ENCODE measurements at places on chromosomes 13 and 19. TPM values are rescaled to one million over a fixed set of nuclear protein-coding genes. Genes with fewer than 3 reads are reported as not detected.

DNA sequence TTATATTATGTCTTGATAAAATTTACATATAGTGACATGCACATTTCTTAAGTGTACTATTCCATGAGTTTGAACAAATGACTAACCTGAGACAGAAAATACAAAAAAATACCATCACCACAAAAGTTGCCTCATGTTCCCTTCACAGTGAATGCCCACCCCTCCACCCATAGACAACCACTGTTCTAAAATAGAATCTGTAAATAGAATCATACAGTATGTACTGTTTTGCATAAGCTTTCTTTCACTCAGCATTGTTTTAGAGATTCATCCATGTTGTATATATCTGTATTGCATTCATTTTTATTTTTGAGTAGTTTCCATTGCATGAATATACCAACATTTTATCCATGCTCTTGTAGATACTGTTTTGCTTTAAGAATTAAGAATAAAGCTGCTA, 23.3 kb upstream of the RBM26 start:
- no peak for DNase-seq

DNA sequence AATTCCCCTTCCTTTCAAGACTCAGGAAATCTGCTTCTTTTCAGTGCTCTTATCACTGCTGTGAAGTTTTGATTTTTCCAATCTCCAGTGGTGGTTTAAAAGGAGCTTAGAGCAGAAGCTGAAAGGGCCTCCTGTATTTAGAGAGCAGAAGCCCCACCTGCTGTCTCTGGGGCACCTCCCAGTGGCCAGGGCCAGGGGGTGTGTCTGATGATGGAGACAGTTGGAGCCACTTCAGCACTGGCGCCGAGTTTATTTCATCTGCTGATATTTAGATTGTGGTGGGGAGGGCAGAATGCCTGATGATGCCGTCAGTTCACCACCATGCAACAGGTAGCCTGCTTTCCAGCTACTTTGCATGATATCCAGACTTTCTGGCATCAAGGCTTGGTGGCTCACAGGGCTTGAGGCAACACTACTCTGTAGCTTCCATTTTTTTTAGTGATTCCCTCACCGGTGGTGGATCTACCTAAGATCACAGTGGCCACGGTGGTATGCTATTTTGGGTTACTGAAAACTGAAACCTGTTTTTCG, 371.9 kb downstream of the KCNRG start:
- no peak for DNase-seq

- no peak for DNase-seq
Observed at GRCh38 chr13:48778610-48779009, 124.9 kb downstream of the CYSLTR2 start.

GRCh38 chr19:44692379-44692721, 6.6 kb upstream of the CEACAM16 start:
- no peak for DNase-seq

GRCh38 chr13:24355103-24355502, 45.7 kb downstream of the C1QTNF9 start:
- no peak for DNase-seq

- no peak for DNase-seq
Observed at GRCh38 chr19:7694499-7694898, 7.4 kb downstream of the FCER2 start.

DNA sequence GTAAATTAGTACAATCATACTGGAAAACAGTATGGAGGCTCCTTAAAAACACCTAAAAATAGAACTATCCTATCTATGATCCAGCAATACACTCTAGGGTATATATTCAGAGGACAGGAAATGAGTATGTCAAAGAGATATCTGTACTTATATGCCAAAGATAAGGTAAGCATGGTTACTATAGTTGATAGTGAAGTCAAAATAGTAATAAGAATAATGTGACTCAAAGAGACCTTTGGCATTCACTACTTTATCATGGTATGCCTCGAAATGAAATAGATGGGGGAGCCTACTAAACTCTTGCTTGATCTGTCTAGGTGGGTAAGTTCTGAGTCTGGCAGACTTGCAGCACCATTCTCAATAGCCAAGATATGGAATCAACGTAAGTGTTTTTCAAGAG, 30.3 kb downstream of the FXYD5 start:
- DNase-seq = no peak

- DNase-seq = no peak
Observed at GRCh38 chr13:24036115-24036514, 124.4 kb upstream of the SPATA13 start.

GRCh38 chr19:34644991-34645461, 31.9 kb downstream of the SCGB2B2 start:
- no peak for DNase-seq

GRCh38 chr19:8045872-8046568, 6.5 kb upstream of the CCL25 start:
- DNase-seq = no peak

DNA sequence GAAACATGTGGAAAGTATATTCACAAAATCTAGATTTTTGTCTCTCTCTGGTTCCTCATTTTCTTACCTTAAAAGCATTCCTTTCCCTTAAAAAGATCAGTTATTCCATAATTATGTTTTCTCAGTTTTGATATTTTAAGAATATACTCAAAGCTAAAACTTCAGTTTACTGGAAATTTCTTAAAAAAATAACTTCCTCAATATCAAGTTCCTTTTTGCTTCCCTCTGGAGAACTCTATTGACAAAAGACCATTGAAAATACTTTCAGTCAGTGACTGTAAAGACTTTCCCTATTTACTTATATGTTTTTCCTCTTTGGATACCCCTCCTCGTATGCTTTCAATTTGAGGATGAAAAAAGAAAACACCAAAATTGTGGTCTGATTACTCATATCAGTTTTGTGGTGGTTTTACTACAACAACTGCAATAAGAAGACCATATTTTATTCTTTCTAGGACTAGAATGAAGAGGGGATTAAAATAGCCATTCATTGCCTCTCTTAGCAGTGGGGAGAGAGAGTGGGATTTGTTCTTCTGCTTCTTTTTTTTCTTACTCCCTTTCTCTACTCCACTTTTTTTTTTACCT, 113.2 kb downstream of the ESD start:
- DNase-seq = no peak

- no peak for DNase-seq
Observed at GRCh38 chr13:65461590-65461989, 1768.5 kb downstream of the PCDH9 start.

DNA sequence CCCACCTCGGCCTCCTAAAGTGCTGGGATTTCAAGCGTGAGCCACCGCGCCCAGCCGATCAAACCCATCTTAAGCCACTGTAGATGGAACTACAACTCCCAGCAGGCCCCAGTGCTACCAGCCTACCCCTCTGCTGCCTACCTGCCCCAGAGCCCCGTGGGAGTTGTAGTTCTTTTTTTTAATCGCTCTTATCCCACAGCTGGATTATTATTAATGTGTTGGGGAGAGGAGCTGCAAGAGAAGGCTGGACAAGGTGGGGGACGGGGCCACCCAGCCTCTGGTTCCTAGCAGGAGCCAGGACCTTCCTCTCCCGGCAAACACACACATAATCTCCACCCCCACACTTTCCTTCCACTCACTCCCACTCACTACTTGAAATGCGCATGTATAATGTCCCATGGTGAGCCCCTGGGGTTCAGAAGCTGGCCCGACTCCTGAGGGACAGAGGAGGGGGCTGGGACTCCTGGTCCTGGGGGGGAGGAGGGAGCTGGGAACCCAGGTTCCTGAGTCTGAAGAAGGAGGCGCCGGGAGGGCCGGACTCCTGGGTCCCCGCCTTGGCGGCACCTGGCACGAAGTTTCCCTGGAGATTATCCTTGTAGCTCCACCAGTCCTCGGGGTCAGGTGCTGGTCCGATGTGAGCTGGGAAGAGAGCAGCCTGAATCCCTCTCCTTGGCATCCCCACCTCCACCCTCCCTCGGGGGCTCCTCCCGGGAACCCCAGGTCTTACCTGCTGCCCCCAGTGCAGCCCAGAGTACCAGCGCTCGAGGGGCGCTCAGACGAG, 958 bp downstream of the CA11 start:
- peak; percentile 69 for DNase-seq

DNA sequence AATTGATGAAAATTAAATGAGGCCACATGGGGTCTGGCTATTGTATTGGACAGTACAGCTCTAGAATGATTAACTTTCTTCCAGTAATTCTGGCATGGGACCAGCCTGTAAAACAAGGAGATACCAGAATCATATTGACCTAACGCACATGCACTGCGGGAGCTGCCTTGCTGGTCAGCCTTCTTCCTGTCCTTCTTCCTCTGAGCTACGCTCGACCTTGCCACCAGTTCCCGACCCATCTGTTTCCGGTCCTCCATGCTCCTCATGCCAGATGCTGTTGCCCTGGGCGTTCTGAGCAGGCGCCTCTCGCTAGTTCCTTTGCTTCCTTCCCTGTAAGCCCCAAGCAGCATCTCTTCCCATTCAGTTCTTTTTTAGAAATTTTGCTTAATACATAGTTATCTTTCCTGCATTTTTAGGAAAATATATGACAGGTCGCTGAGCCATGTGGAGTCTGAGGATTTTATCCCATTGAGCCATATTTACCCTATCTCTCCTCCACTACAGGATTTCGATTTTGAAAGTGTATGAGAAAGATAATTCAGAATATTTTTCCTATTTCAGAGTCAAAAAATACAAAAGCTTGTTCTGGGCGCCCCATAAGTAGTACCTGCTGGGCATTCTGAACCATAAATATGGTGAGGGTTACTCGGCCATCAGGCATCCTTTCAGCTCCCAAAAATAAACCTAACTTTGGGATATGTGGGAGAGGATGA, 38.6 kb downstream of the TNFRSF19 start:
- no peak for DNase-seq

- no peak for DNase-seq
Observed at GRCh38 chr13:58379221-58379620, 747.7 kb downstream of the PCDH17 start.

- no peak for DNase-seq
Observed at GRCh38 chr13:102097708-102098107, 304.1 kb downstream of the FGF14 start.

- DNase-seq = no peak
Observed at GRCh38 chr19:39407660-39408391, 1.2 kb downstream of the ZFP36 start.

DNA sequence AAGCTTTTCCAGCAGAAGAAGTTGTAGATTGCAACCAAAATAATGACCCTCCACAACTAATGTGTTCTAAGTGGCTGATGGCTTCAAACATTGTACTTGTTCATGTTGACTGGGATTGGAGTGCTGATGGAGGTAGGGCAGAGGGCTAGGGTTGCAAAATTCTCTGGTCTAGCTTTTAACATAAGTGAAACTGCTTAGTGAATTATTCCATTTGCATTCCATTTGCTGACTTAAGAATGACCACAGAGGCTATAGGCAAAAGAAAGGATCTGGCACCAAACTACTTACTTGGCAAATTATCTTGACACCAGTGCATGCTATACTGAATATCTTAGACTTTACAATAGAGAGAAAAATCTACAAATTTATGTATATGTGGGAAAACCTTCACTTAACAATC, 287.0 kb downstream of the FGF9 start:
- no peak for DNase-seq

- DNase-seq = no peak
Observed at GRCh38 chr19:45876411-45877197, 9.3 kb downstream of the IRF2BP1 start.

DNA sequence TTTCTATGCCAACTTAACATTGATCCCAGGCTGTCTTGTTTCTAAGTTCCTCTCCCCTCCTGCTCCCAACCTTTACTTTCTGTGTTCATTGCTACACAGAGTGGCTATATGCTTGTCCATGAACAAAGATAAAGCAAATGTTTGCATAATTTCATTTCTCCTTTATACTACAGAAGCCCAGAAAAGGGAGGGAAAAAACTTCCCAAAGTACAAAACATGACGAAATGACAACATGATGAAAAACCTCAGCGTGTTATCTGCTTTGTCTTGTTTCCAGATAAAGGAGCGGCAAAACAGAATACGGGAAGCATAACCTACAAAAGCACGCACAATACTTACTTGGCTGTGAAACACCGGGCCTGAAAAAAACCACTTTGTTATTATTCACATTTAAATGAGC, 336.8 kb downstream of the DNAJC15 start:
- DNase-seq = no peak

DNA sequence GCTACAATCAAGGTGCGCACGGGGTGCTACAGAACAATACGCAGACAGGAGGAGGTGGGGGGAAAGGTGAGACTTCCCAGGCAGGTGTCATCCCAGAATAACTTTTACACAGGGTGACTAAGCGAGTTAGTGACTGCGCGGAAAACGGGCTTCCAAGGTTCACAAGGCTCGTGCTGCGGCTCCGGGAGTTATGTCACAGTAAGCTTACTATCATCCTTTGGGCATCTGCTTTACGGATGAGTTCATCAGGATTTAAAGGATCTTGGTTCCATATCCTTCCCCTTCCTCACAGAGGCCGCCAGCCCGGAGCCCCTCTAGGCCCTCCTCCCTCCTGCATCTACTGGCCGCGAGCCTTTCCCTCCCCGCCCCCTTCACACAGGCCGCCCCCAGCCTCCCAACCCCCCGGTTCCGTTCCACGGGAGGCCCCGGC, 474 bp upstream of the IFT88 start:
- DNase-seq = peak; percentile 61

GRCh38 chr13:93045836-93046235, 180.8 kb upstream of the GPC6 start:
- peak; percentile 47 for DNase-seq

DNA sequence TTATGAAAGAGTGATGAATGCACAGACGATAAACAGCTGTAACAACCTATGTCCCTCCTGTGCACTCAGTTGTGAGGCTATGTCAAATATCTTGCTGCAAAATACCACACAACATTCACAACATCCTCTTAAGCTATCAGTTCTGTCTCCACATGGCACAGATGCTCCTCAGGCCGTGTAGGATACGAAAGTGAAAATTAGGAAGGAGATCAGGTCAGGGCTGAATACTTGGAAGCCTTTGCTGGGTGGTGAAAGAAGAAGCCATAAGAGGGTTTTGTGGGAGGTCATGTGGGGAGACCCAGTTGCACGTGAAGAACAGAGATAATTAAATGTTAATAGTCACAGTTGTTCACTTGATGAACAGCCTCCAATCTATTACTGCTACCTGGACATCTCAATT, 58.9 kb downstream of the RXFP2 start:
- DNase-seq = no peak

- DNase-seq = no peak
Observed at GRCh38 chr13:100989392-100989791, 314.8 kb upstream of the TMTC4 start.

- DNase-seq = no peak
Observed at GRCh38 chr13:78228211-78228610, 309.6 kb upstream of the EDNRB start.

Gene ZNF416
- total RNA-seq = 5.2 TPM

Gene CYP4F22
- total RNA-seq = not detected

Gene CLDN10
- total RNA-seq = not detected

Gene LRFN3
- 3.4 TPM for total RNA-seq

Gene SIGLEC12
- total RNA-seq = not detected

Gene TMEM190
- total RNA-seq = not detected

Gene CPB2
- not detected for total RNA-seq

Gene SPART
- 52.0 TPM for total RNA-seq

Gene TMEM259
- 130 TPM for total RNA-seq

Measured in HT1080 (cell line).